ENCODE measurements at places on chromosomes 12 and 14. TPM values are rescaled to one million over a fixed set of nuclear protein-coding genes. Genes with fewer than 3 reads are reported as not detected.

Gene COA8
- total RNA-seq: 39.6 TPM

Gene OR4E2
- not detected for total RNA-seq

Gene SOX5
- 13.0 TPM for total RNA-seq

Gene MGST1
- 381 TPM for total RNA-seq

Gene OAS3
- total RNA-seq: 13.9 TPM

Gene PPP4R4
- 25.9 TPM for total RNA-seq

Gene ISCA2
- total RNA-seq: 19.7 TPM

DNA sequence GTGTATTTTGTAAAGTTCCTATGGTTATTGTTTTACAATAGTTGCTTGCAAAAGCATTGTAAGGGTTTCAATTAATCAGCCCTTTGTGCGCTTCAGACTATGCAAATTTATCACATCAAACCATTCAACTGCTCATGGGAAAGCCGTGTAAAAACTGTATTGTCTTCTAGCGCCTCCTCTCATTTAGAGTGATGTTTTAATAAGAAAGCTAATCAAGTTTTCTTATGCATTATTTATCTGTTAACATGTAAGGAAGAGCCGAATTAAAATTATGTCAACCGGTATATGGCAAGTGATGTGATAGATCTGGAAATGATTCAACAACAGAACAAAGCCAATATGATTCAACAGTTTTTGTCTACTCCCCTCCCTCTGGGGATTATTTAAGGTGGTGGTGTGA lies 92.5 kb upstream of the RFX4 start:
- no peak for DNase-seq

DNA sequence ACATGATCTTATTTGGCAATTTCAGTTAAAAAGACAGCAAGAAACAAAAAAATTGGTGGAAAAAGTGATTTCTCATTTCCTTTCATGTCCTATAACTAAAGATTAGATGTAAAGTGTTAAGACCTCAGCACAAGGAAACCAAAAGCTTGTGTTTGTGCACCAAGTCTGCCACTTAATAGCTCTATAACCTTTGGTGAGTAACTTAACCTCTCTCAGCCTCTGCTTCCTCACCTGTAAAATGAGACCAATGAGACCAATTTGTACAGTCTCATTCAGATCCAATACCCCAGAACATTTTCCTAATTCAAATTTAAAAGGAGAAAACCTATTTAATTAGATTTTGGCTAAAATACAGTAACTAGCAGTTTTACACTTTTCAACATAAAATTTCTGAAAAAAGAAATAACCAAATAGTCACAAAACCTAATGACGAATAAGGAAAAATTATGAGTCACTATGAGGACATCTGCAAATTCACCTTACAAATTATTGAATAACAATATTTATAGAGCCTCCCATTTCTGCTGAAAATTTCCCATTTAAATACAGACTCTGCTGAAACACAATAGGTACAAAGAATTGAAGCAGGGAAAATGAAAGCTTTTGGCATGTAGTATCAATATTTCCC lies 71.1 kb downstream of the EPS8 start:
- no peak for DNase-seq

- peak; percentile 54 for DNase-seq
Measured at GRCh38 chr14:73467800-73468199, 9.5 kb upstream of the NUMB start.

DNA sequence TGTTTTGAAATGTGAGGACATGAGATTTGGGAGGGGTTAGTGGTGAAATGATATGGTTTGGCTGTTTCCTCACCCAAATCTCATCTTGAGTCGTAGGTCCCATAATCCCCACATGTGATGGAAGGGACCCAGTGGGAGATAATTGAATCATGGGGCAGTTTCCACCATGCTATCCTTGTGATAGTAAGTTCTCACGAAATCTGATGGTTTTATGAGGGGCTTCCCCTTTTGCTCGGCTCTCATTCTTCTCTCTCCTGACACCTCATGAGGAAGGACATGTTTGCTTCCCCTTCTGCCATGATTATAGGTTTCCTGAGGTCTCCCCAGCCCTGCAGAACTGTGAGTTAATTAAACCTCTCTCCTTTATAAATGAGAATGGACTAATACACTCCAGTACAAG lies 18.0 kb downstream of the GALNT6 start:
- DNase-seq: no peak

GRCh38 chr14:93027810-93028723 lies 87.7 kb downstream of the ITPK1 start:
- DNase-seq: no peak

- DNase-seq: no peak
Measured at GRCh38 chr12:53171725-53172329, 8.7 kb upstream of the ZNF740 start.

DNA sequence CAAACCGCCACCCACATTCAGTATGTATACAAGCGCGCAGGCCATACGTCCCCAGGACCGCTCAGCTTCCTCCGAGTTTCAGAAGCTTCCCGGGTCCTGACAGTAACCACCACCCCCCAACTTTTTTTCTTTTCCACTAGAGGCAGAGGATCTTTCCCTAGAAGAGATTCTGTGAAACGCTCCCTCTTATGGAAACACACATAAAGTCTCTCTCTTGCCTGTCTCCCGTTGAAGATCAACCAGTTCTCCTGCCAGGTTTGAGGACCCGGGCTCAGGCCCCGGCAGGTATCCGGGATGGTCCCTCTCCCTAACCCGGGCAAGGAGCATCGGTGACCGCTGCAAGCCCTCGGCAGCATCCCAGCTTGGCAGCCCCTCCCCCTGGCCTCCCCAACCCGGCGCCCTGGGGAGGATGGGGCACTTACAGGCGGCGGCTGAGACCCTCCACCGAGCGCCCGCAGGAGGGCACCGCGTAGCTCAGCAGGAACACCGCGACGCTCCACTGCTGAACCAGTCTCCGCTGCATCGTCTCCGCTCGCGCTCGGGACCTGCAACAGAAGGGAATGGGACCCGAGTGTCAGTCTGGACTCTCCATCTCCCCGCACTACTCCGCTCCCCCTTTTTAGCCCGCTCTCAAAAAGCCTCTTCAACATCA lies 3.4 kb downstream of the PTHLH start:
- DNase-seq: peak; percentile 30

GRCh38 chr14:36996133-36996856 lies 176.1 kb downstream of the SLC25A21 start:
- no peak for DNase-seq

DNA sequence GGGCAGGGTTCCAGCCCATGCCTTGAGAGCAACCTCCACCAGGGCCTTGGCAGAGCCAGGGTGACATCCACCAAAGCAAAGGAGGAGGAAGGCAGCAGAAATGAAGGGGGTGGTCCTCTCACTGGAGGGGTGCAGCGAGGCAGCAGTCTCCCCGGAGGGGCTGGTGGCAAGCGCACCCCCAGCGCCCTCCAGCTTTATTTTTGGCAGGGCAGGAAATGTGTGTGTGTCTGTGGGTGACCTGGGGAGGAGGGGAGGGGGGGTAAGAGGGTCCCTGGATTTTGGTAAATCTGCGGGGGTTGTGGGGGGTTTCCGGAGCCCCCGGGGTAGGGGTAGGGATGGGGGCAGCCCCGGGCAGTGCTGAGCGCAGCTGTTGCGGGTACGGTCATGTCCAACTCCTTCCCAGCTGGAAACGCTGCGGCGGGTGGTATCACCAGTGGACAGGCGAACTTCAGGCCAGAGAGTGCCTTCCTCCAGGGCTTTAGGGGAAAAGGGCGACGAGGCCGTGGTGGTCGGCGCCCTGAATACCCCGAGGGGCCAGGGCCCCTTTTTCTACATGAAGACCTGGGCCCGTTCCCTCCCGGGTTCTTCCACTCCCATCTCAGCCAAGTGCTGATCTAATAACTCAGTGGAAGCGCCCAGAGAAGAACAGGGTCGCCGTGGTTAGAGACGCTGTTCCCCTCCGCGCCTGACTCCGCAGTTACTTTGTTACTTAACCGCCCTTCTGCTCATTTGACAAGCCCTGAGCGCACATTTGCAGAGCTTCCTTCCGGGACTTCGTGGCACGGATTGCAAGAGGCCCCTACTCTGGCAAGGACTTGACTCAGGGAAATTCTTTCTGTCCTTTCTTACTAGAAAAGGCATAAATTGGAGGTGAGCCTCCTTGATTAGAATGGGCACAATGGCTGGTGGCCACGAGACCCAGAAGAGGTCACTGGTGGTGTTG lies 55.2 kb downstream of the FOS start:
- peak; percentile 65 for DNase-seq

DNA sequence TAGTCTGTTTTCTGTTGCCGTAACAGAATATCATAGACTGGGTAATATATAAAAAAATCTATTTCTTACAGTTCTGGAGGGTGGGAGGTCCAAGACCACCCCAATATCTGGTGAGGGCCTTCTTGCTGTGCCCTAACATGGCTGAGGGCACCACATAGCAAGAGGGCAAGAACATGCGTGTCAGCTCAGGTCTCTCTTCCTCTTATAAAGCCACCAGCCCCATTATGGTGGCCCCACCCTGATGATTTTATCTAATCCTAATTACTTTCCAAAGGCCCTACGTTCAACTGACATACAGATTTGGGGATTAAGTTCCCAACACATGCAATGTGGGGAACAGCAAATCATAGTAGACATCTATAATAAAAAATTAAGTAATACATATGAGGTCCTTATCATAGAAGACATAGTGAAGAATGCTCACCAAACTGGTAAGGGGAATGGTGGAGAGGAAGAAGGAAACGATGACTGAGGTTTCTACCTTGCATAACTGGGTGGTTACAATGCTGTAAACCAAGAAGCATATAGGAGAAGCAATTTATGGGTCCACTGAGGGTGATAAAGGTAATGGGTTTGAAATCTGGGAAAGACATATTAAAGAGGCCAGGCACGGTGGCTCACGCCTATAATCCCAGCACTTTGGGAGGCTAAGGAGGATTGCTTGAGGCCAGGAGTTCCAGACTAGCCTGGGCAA lies 27.0 kb downstream of the BTBD7 start:
- no peak for DNase-seq

- DNase-seq: no peak
Measured at GRCh38 chr12:117158911-117159553, 31.2 kb downstream of the FBXO21 start.

- DNase-seq: no peak
Measured at GRCh38 chr14:38556252-38556651, 300.4 kb upstream of the CLEC14A start.

GRCh38 chr12:29208060-29208459 lies 59.0 kb downstream of the FAR2 start:
- no peak for DNase-seq

- DNase-seq: no peak
Measured at GRCh38 chr12:75872762-75873161, 158.8 kb downstream of the PHLDA1 start.

GRCh38 chr12:59383079-59383822 lies 212.6 kb upstream of the SLC16A7 start:
- DNase-seq: no peak

DNA sequence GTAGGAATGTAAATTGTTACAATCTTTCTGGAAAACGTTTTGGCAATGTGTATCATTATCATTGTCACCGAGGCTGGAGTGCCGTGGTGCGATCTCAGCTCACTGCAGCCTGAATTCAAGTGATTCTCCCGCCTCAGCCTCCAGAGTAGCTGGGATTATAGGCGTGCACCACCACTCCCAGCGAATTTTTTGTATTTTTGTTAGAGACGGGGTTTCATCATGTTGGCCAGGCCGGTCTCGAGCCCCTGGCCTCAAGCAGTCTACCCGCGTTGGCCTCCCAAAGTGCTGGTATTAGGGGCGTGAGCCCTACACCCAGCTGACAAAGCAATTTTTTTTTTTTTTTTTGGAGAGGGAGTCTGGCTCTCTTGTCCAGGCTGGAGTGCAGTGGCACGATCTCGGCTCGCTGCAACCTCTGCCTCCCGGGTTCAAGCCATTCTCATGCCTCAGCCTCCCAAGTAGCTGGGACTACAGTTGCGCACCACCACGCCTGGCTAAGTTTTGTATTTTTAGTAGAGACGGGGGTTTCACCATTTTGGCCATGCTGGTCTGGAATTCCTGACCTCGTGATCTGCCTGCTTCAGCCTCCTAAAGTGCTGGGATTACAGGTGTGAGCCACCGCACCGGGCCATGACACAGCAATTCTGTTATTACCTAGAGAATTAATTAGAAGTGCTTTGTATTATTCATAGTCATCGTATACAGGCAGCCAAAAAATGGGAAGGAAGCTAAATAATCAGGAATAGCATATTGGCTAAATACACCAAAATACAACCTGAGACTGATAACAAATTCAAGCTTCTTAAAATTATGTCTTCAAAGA lies 1.2 kb downstream of the ACTR6 start:
- DNase-seq: no peak

GRCh38 chr14:105348945-105349699 lies 34.6 kb downstream of the PACS2 start:
- no peak for DNase-seq

- peak; percentile 33 for DNase-seq
Measured at GRCh38 chr12:113850309-113851056, 115.6 kb downstream of the RBM19 start.

GRCh38 chr14:85400678-85401077 lies 129.3 kb upstream of the FLRT2 start:
- no peak for DNase-seq

DNA sequence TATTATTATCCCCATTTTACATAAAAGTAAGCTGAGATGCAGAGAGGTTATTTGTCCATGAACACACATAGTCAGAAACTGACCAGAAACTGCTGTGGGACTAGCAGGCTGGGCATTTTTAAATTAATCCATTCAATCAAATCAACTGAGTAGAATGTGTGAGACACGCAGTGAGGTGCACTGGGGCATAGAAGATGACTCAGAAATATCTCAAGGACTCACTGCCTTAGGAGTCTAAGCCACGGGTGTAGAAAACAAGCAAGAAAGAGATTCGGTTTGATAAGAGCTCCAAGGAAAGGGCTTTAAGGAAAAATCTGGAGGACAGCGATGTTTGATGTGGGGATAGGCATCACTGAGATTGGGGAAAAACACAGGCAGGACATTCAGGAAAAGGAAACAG lies 127.8 kb downstream of the ANO2 start:
- DNase-seq: no peak

DNA sequence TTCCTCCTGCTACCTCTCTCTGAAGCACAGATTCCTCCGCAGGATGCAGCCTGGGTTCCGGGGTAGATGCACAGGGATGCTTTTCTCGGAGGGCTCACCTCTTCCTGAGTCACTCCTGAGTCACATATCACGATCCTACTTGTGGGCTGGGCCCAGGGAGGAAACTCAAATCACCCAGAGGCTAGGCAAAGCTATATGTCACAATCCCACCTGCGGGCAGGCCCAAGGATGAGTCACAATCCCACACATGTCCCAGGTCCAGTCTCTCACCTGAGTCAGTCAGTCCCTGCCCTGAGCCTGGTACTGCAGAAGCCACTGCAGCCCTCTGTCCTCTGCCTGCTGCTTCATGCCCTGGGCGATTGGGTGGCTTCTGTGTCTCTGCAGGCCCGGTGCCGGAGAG lies 149.0 kb upstream of the GSC start:
- DNase-seq: no peak

DNA sequence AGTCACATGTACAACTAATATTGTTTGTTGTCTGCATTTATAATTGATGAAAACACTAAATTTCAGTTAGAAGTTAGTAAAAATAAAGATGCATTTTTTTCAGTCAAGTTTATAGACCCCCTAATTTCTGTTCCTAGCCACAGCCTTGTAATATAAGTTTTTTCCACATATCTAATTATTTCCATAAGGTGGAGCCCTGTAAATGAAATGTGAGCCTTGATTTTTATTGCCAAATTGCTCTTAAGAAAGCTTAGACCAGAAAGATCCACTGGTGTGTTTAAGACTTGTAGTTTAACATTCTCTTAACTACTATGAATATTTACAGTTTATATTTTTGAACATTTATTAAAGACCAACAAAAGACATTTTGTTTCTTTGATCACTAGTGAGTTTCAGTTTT lies 322.1 kb upstream of the RGS6 start:
- DNase-seq: no peak

GRCh38 chr14:38078393-38078792 lies 129.3 kb upstream of the SSTR1 start:
- no peak for DNase-seq

All from lung (tissue), 17 donors.